ENCODE measurements at places on chromosomes 1 and 21.

- no peak for DNase-seq
Measured at GRCh38 chr1:236853921-236854604, 59.0 kb downstream of the MTR start.

- DNase-seq, result no peak
Measured at GRCh38 chr1:187513190-187513589, 684.4 kb downstream of the PLA2G4A start.

DNA sequence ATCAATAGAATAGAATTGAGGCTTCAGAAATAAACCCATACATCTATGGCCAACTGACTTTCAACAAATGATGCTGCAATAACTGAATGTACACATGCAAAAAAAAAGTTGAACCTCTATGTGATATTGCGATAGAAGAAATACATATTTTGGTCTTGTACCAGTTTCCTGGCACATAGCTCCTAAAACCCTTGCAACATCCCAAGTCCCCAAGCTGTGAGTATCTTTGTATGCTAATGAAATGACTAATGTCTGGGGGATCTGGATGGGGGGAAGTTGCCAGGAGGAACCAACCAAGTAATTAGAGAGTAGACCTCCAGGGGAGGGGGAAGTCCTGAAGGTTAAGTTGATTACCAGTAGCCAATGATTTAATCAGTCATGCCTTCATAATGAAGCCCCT lies 24.4 kb downstream of the BLZF1 start:
- DNase-seq, result no peak

GRCh38 chr1:229843627-229844238 lies 217.7 kb downstream of the URB2 start:
- no peak for DNase-seq

DNA sequence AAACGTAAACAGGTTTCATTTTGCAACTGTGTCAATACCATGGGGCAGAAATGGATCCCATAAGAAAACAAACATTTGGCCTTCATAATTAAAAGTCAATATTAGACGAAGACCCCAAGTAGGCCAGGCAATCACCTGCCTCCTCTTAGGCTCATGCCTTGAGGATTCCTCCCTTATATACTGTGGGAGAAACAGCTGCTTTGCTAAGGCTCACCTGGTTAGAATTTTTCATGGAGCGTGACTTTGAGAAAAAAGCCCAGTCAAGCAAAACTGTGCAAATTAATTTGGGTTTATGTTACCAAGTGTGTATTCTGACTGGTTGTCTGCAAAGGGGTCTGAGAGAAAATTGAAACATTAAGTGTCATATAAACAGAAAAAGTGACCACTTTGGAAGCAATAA lies 605.3 kb upstream of the USP24 start:
- DNase-seq, result no peak

GRCh38 chr1:19219451-19219850 lies 9.4 kb upstream of the UBR4 start:
- no peak for DNase-seq

DNA sequence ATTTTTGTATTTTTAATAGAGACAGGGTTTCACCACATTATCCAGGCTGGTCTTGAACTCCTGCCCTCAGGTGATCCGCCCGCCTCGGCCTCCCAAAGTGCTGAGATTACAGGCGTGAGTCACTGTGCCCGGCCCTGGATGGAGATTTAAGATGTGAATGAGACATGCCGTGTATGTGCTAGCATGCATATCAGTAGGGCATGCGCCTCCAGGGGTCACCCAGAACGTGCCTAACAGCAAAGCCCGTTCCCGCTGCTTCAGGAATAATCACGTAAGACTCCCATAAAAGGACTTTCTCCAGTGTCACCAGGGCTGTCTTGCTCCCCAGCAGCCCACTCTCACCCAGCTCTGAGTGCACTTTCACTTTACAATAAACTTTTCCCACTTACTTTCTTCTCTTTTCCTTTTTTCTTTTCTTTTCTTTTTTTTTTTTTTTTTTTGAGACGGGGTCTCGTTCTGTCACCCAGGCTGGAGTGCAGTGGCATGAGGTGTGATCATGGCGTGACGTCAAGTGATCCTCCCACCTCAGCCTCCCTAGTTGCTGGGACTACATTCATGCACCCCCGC lies 46.9 kb upstream of the DISP3 start:
- no peak for DNase-seq

- no peak for DNase-seq
Measured at GRCh38 chr1:5333291-5333690, 658.9 kb downstream of the NPHP4 start.

DNA sequence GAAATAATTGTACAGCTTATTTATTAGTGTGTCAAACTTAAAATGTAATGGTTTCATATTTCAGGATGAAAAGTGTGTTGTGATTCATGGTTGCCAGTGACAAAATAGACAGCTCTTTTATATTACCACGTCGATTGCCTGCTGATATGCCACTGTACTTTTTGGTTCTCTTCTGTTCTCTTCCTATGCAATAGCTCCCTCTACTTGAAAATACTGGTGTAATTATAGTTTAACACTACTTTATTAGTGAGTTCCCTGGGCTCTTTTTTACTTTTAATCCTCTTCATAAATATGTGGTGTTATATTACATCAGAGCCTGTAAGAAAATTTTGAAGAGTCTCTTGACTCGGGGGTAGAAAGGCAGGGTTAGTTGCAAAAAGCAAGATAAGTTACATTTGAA lies 111.3 kb downstream of the PATJ start:
- DNase-seq, result no peak

DNA sequence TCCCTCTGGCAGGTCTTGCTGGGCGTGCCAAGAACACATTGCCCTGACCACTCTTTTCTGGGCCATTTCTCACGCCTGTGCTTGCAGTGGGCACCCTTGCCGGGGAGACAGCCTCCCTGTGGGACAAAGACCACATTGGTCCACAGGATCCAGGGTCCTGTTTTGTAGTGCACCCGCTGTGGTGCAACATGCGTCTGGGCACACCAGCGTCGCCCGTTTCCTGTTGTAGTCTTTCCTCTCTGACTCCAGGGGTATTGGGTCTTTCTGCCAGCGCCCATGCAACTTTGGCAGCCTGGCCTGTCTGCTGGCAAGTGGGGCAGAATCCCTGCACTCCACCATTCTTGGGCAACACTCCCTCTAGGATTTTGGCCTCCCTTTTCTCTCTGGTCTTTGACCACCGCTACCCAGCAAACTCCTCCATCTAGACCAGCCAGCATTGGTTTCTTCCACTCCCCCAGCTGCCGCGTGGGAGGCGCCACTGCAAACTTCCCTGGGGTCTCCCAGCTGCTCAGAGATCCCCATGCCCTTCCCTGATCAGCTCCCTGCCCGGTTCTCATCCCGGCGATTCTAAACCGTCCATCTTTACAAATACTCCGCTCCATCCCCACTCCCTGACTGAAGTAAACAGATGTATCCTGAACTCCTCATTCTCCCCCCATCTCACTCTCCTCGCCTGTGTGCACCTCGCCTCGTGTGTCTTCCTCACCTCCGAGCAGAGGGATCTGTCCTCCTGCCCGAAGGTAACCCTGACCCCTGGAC lies 1.2 kb upstream of the TPRG1L start:
- no peak for DNase-seq

- DNase-seq, result no peak
Measured at GRCh38 chr21:38915546-38915945, 109.8 kb downstream of the ETS2 start.

- no peak for DNase-seq
Measured at GRCh38 chr1:7401814-7402547, 369.1 kb upstream of the VAMP3 start.

GRCh38 chr1:208131621-208132286 lies 112.4 kb downstream of the PLXNA2 start:
- no peak for DNase-seq

GRCh38 chr1:200090252-200091159 lies 63.0 kb downstream of the NR5A2 start:
- DNase-seq, result no peak

GRCh38 chr1:246482805-246483568 lies 24.1 kb downstream of the SMYD3 start:
- DNase-seq, result no peak

GRCh38 chr1:91803847-91804545 lies 82.0 kb downstream of the TGFBR3 start:
- peak; percentile 67 for DNase-seq

- no peak for DNase-seq
Measured at GRCh38 chr21:34266351-34266750, 97.5 kb upstream of the KCNE2 start.

DNA sequence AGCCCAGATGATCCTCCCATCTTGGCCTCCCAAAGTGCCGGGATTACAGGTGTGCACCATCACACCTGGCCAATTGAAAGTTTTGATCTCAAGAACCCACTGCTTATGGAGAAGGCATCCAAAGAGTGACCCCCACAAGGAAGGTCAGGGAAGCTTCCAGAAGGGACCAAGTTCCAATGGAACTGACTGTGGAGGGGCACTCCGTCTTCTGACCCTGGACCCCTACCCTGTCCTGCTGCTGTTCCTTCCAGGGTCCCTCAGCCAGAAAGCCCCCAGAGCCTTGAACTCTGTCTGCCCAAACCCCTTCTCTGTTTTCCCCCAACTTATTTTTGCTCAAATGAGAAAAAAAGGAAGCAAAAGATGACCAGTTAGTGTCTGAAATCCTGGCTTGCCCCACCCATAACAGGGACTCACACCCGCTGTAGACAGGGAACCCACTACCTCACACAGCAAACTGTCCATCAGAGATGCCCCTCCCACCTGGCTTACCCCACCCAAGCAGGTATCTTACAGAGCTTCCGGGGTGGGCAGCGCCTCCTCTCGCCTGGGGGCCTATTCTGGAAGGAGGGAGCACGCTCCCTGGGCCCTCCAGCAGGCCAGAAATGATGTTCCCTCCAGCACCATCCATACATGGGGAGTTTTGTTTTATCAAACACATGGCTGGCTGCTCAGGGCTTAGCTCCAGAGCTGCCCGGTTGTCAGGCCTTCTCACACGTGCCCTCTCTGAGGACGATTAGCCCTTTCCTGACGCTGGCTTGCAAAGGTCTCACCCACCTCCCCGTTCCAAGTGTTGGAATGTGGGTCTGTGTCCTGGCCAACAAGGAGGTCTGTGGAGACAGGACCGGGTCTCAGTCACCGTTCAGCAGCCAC lies 3.1 kb upstream of the WNT3A start:
- no peak for DNase-seq
